ENCODE measurements at places on chromosomes 3 and 15.

DNA sequence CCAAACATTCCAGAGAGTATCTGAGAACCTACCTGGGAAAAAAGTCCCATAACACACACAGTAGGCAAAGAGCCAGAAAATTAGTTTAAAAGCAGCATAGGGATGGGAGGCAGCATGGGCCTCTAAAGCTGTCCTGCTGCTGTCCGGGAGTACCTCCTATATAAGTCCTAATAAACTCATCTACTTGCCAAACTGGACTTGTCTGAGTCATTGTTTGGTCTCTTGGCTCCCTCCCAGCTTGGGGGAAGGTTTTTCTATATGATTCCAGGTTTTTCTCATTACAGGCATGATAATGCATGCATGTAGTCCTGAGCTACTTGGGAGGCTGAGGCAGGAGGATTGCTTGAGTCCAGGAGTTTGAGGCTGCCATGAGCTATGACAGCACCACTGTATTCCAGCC lies 17.5 kb upstream of the HACD2 start:
- DNase-seq: peak; percentile 83

GRCh38 chr15:52136442-52136980 lies 23.9 kb upstream of the BCL2L10 start:
- DNase-seq: no peak

- no peak for DNase-seq
Observed at GRCh38 chr3:144470666-144471065, 499.0 kb downstream of the DIPK2A start.

- peak; percentile 61 for DNase-seq
Observed at GRCh38 chr3:74624301-74624700, 9.8 kb upstream of the CNTN3 start.

GRCh38 chr3:70120357-70120966 lies 120.9 kb downstream of the SAMMSON start:
- DNase-seq: peak; percentile 1

DNA sequence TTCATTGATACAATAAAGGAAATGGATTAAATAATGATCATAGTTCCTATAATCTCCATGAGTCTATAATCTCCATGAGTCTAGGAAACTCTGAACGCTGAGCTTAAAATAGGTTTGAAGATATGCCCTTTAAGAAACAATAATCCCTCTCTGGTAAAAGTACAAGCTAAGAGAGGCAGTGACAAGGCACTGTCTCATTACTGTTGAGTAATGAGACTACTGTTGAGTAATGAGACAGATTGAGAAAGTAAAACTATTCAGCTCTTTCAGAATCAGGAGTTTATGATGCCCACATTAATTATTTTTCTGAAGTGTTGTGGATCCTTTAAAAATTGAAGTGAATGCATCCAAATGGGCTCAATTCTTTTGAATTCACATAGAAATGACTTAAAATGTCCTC lies 235.5 kb upstream of the THRB start:
- no peak for DNase-seq

DNA sequence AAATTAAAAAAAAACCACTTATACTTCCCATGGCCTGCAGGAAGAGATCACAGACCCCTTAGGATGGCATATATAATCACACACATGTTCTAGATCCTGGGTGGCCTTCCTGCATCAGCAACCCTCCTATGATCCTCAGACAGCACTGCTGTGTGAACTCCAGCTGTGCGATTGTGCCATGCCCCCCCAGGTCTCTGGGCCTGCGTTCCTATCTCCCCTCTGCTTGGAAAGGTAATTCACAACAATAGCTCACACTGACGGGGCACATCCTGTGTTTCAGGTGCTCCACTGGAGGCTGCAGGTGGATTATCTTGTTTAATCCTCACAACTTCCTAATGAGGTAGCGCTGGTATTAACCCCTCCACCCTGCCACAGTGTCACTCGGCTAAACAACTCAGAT lies 71.2 kb upstream of the GLCE start:
- DNase-seq: no peak

DNA sequence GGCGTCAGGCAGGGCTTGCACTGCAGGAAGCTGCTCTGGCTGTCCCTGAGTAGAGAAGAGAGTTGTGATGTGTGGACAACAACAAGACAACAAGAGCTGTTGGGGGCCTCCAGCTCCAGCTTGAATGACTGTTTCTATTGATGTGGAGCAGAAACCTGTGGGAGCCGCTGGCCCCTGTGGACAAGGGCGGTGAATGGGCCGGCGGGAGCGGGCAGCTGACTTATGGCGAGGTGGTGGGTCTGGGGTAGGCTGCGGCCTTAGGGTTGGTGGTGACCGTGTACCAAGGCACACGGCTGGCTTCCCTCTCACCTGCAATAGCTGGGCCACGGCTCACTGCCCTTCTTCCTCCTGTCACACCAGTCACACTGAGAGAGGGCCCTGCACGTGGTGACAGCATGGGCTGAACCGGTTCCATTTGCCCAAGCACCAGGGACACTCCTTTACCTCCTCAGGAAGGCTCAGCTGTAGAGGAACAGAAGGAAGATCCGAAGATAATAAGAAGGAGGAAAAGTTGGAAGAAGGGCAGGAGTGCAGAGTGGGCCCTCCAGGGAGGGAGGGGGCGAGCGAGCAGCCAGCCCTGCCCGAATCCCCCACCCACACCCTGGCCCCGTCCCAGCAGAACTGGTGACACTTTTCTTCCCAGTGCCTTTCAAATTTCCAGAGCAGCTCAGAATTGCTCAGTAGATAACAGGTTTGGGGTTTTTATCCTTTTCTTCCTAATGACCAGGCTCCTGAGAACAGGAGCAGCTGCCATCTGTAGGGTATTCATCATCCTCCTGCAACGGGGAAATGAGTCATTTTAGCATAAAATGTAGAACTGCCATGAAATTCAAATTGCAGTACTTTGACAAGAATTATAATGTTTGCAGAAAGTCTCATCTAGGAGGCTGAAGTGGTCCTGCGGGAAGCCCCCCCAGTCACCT lies 136.9 kb downstream of the TJP1 start:
- no peak for DNase-seq

DNA sequence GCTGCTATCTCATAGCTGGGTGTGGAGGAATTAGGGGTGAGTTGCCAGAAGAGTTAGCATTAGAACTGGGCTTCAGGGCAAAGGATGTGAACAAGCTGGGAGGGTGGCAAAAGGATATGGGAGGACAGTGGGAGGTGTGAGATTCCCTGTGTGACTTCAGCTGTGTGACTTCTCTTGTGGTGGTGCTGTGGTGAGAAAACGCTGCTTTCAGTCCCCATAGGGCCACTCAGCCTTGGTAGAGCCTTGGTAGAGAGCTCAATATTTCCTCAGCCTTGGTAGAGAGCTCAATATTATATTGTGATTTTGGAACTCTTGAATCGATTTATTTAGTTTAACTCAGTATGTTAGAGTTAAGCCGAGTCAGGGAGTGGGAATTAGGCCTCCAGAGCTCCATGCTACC lies 499.7 kb downstream of the EDEM1 start:
- DNase-seq: no peak

DNA sequence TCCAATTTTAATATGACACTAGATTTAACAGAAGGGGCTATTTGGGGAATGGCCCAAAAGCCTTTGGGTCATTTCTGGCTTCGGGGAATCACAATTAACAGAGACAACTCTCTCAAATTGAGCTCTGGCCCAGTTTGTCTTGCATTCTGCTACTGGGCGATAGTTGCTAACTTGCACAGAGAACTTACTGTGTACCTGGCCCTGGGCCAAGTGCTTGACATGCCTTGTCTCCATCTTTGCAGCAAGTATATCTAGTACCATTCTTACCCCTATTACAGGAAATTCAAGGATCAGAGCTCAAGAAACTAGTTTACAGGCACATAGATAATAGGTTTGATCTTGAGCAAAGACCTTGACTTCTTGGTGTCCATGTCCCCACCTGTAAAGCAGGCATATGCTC lies 175.7 kb downstream of the TMEM108 start:
- no peak for DNase-seq

DNA sequence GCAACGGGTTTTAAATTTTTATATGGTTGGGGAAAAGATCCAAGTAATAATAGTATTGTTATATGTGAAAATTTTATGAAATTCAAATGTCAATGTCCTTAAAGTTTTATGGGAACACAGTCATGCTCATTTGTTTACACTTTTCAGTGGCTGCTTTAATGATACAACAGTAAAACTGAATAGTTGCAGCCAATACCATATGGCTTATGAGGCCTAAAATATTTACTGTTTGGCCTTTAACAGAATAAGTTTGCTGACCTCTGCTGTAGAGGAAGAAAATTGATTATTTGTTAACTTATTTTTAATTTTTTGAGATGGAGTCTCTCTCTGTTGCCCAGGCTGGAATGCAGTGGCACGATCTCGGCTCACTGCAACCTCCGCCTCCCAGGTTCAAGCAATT lies 44.7 kb downstream of the USP50 start:
- no peak for DNase-seq

GRCh38 chr3:121651684-121652083 lies 9.0 kb downstream of the HCLS1 start:
- no peak for DNase-seq

DNA sequence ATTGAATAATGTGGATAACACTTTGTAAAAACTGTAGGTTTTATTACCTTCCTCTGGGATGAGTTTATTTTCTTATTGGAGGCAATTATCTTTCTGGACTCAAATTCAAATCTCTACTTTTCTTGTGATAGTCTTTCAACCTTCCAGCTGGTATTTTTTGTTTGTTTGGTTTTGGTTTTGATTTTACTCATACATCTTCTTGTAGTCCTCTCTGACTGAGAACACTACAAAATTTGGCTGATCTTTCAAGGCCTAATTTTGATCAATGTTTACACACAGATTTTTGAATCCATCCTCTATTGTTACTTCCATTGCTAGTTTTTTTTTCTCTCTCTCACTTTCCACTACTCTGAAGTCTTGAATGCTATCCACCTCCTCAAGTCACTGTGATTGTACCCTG lies 303.8 kb upstream of the NECTIN3 start:
- DNase-seq: no peak

GRCh38 chr3:172562871-172563865 lies 39.9 kb upstream of the TNFSF10 start:
- peak; percentile 45 for DNase-seq

- no peak for DNase-seq
Observed at GRCh38 chr3:143531101-143531500, 317.2 kb downstream of the SLC9A9 start.

- no peak for DNase-seq
Observed at GRCh38 chr3:161016417-161017313, 88.5 kb downstream of the B3GALNT1 start.

DNA sequence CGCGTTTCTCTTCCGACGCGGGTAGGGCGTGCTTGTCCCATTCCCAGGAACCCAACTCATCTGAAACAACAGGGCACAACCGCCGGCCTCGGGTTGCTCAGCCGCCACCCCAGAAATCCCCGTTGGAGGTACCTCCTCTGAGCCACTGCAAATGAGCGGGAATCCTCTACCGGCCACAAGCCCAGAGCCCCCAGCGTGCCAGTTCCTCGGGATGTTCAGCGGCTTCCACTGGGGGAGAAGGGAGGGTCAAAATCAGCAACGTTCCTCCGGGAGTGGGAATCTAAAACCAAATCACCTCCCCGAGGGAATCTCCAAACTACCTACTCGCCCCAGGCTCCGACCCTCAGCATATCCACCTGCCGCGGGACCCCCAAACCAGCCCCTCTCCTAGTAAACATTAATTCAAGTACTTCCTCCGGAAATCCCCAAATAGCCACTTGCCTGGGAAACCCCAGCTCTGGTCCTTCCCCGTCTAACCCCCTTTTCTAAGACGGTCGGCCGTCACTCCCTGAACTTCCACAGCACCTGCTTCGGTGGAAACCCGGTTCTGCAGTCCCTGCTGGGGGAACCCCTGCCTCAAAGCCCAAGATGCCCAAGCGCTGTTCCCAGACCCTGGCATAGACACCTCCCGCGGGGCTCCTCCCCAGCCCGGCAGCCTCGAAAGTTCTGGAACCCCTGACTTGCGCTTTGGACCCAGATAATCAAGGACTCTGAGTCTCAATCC lies 887 bp downstream of the OXTR start:
- no peak for DNase-seq

- DNase-seq: peak; percentile 8
Observed at GRCh38 chr15:34853001-34853758, 57.8 kb upstream of the ACTC1 start.

GRCh38 chr3:162217647-162218046 lies 721.0 kb downstream of the OTOL1 start:
- peak; percentile 14 for DNase-seq

GRCh38 chr3:105385819-105386508 lies 19.3 kb downstream of the ALCAM start:
- no peak for DNase-seq

GRCh38 chr3:49779358-49780079 lies 6.8 kb downstream of the IP6K1 start:
- DNase-seq: no peak

DNA sequence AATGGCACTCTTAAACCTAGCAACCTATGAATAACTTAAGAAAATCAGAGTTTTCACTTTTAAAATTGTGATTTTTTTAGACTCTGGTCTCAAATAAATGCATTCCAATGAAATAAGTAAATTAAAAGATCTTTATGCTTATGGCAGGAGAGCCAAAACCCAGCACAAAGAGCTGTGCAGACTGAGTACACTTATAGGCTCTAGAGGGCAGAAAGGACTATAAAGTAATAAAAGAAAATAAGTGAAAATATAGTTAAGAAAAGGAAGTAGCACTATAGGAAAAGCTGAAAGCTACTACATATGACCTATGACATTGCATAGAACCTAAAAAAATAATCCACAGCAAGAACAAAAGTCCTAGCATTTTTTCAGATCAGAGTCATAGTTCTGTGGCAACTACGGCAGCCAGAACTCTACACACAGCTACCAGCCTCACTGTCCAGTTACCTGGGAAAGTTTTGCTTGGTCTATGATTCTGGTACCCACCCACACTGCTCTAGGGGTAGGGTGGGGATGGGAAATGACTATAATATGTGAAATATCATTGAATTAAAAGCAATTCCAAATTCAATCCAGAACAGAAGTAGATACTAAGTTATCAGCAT lies 30.5 kb downstream of the CLASP2 start:
- no peak for DNase-seq

DNA sequence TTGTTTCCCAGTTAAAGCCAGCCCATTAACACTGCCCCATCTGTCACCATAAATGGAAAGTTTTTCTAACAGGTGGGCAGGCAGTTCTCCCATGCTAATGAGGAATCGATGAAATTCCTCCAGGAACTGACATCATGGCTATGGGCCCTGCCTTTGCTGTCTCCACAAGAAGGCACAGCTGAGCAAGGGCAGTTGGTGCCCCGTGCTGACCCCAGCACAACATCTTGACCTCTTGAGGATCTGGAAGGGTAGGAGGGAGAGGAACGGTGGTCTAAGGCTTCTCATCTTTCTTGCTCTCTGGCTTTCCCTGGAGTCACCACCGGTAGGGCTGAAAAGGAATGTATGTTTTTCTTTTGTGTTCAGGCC lies 46.7 kb downstream of the CHCHD6 start:
- DNase-seq: no peak

All from fibroblast of skin of left biceps (primary cell).